ENCODE measurements at places on chromosomes 1 and 21.
A peak's percentile ranks its signal among the peaks of the same experiment; 100 is the strongest.

DNA sequence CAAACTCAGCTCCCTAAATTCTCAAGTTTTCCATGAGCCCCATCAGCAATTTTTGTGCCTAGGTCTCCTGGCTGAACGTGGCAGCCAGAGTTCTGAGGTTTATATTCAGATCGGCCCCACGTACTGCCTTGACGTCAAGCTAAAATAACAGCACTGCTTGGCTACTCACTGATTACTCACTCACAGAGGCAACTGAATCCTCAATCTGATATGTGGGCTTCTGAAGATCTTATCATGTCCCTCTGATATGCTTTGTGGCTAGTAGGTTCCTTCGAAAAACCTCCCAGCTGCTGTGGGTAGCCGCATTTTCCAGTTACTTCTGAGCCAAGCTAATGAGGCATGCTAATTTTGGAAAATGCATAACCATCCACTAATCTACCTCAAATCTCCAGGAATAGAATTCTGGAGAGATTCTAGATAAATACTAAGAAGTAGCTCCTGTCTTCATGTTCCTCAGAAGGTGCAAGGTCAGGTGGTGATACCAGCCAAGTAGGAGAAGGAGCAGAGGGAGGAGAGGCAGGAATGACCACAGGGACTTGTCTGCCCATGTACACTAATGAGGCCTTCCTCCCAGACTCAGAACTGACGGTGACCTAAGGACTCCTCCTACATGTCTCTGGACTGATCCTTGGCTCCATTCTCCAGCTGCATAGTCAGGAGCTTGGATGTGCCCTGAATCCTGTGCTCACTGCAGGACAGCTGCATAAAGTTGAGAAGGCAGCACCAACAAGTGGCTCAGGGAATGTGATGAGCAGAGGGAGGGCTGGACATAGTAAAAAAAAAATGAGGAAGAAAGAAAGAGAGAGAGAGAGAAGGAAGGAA lies 263.7 kb downstream of the TNR start:
- DNase-seq = no peak

GRCh38 chr1:11561740-11562139 lies 82.8 kb downstream of the DISP3 start:
- DNase-seq = no peak

GRCh38 chr1:206579747-206580437 lies 32.4 kb downstream of the EIF2D start:
- DNase-seq = peak; percentile 77

GRCh38 chr1:36123356-36123755 lies 1.7 kb downstream of the COL8A2 start:
- no peak for DNase-seq

- no peak for DNase-seq
Observed at GRCh38 chr21:41573902-41574690, 66.1 kb upstream of the TMPRSS2 start.

GRCh38 chr1:74343216-74343615 lies 108.0 kb downstream of the TNNI3K start:
- no peak for DNase-seq

GRCh38 chr1:36440044-36440443 lies 10.2 kb downstream of the OSCP1 start:
- DNase-seq = no peak

GRCh38 chr21:46385846-46386733 lies 62.1 kb downstream of the PCNT start:
- DNase-seq = no peak

All from stimulated activated CD8-positive, alpha-beta memory T cell treated with anti-CD3 and anti-CD28 coated beads, Interleukin-4, amount 100 ng/mL, for 1 hour (primary cell).